GM23248 (cell line): ENCODE measurements at places on chromosomes 6 and 20.
A peak's percentile ranks its signal among the peaks of the same experiment; 100 is the strongest.

DNA sequence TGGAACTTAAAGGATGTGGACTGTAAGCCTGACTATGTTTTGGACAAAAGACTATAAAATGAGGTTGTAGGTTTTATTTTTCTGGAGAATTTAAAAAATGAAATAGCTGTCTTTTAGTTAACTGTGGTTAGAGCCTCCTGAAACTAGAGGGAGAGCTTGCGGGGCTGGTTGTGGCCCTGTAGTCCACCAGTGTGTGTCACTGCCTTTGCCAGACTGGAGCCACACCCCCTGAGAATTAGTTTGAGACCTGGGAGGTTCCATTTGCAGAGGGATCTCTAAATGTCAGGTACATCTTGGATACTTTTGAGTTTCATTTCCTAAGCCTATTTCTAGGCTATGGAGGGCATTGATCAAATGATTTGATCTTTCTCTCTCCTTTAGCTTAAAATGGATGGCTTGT, 20.8 kb downstream of the ZC2HC1B start:
- no peak for DNase-seq

- no peak for DNase-seq
Measured at GRCh38 chr6:158787395-158787794, 31.8 kb downstream of the EZR start.

GRCh38 chr6:98498144-98498775, 336.1 kb upstream of the POU3F2 start:
- no peak for DNase-seq

DNA sequence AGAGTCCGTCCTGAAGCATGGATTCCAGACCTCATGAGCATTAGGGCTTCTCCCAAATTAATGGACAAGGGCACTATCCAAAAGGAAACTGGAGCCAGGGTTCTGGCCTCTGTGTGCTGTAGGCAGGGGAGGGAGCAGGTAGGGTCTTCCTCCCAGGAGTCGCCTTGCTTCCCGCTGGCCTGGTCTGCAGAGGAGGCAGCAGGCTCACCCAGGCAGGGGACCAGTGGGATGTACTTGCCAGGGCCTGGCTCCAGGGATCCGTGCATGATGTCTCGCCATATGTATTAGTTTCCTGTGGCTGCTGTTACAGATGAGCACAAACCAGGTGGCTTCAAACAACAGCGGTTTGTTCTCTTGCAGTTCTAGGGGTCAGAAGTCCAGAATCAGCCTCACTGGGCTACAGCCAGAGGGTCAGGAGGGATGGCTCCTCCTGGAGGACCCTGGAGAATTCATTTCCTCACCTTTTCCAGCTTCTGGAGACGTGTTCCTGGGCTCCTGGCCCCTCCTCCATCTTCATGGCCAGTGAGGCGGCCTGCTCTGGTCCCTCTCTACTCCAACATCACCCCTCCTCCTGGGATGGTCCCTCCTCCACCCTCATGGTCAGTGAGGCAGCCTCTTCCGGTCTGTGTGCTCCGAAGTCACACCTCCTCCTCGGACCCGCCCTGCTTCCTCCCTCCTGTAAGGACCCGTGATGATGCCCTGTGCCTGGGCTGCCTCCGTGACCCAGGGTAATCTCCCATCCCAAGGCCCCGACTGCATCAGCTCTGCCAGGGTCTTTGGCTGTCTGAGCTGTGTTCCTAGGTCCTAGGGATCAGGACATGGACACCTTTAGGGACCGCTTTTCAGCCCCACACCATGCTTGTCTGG, 329.1 kb downstream of the CDH4 start:
- DNase-seq: no peak

DNA sequence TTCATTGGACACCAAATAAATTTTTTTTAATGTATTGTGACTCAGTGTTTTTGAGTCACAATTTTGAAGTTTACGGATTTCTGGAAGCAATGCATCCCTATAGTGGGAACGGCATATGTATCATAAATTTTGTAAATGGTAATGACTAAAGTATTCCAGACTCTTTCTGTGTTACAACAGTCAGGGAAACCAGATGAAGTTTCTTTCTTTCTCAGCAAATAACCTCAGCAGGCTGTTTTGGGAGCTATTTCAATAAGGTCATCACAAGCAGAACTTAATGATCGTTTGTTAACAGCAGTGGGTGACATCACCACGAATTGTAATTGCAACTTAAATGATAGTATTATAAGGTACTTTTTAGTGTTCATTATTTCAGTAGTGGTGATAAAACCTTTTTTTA, 52.0 kb downstream of the HIVEP1 start:
- DNase-seq: peak; percentile 87

DNA sequence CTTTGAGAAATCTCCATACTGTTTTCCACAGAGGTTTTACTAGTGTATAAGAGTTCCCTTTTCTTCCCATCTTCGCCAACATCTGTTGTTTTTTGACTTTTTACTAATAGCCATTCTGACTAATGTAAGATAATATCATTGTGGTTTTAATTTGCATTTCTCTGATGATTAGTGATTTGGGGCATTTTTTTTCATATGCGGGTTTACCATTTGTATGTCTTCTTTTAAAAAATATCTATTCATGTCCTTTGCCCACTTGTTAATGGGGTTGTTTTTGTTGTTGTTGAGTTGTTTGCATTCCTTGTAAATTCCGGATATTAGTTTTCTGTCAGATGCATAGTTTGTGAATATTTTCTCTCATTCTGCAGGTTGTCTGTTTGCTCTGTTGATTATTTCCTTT, 167.1 kb downstream of the PRL start:
- no peak for DNase-seq

DNA sequence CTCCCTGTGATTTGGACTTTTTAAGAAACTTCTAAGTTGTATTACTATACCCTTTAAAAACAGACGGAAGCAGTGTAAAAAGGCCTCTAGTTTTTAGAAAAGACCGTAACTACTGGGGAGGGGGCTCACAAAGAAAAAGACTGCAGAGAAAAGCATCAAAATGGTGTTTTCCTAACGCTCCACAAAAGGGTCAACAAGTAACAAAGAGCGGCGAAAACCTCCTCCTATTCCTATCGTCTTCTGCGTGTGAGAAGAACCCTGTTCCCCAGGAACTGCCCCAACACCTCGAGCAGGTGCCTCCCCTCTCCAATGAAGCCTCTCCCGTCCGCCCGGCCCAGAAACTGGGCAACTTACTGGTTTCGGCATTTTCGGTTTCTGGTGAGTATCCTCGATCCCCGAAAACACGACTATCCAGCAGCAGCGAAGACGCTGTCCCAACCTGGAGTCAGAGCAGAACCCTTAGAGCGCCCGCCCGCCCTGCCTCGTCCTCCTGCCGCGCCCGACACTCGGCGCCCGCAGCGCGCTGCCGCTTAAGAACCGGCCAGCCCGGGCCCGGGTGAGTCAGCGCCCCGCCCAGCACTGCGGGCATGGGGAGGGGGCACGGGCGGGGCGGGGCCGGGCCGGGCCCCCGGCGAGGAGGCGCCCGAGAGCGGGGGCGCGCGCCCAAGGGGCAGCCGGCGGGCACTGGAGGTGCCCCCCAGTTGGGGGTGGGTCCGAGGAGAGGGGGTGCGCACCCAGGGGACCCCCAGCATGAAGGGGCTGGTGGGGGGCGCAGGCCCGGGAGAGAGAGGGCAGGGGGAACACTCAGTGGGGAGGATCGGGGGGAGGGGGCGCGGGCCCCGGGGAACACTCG, 1.2 kb downstream of the EZR start:
- peak; percentile 94 for DNase-seq

DNA sequence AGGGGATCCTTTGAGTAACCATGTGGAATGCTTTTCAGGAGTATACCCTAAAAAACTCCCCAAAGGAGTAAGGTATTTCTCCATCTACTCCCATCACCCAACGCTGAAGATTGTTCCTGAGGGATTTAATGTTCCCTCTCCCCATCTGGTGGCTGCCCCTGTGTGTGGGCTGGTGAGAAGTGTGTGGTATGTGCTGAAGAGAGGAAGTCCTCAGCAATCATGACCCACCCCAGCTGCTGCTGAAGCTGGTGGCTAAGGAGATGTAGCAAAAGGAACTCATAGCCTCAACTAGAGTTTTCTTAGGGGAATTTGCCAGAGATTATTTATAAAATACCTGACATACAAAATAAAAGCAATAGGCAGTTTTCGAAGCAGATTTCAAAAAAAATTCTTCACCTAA, 114.3 kb upstream of the JAG1 start:
- no peak for DNase-seq

DNA sequence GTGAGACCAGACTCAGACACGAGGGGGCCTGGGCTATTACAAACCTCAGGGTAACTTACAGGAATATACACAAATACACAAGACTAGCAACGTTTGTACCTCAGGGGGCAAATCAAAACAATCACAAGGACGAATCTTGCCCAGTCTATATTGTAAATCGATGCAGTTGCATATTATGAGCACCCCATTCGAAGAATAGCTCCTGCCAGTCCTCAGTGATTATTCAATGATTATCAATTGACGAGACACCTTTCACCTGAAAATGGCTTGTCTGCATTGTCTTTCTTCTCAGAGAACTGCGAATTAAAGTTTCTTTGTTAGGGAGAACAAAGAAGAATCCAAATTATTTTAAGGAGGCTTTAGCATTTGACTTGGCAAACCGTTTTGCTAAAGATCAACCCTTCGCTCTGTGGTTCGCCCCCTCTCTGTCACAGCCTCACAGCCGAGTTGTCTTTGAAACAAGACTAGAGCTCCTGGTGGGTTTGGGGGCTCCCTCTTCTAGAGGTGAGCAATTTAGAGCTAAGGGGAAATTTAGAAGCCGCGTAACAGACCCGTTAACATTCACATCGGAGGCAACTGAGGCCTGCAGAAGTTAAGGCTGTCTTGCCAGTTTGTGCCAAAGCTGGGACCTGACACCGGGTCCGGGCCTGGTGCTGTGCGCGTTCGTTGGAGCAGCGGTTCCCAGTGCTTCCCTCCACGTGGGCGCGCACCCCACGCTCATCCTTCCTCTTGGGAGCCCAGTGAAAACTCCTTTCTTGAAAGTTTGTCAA, 24.9 kb upstream of the MAP3K7 start:
- no peak for DNase-seq

- no peak for DNase-seq
Measured at GRCh38 chr6:143843677-143843999, 500 bp downstream of the LTV1 start.
